ENCODE measurements at places on chromosomes 13 and 19.

- DNase-seq = no peak
Measured at GRCh38 chr13:112859128-112859816, 109.7 kb upstream of the MCF2L start.

GRCh38 chr13:106449096-106449495 is 86.4 kb downstream of the EFNB2 start:
- DNase-seq = no peak

DNA sequence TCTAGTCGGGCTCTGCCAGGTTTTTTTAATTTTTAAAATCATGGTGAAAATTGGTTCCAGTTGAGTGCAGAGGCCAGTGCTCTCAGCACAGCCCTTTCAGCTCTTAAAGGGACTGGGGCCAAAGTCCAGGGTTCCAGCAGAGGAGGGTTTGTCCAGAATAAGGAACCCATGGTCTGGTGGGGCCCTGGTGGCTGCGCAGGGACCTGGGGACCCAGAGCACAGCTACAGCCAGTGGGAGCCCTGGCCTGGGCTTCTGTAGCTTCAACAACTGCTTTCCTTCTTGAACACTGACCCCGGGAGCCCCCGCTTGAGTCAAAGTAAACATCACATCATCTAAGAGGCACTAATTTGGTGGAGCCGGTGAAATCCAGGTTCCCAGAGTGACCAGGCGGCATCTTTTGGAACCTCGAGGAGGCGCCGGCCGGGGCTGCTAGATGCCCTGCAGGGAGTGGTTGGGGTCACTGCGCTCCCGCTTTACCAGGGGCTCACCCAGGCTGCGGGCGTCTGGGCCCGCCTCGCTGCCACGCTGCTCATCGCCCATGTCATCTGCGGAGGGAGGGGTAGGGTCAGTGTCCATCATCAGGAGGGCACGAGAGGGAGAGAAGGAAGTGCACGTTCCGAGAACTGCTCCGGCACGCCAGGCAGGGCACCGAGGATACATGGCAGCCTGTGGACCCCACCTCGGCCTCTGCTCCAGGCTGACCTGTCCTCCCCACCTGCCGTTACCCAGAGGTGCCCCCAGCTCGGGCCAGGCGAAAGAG is 16.6 kb upstream of the RANBP3 start:
- no peak for DNase-seq

- peak; percentile 73 for DNase-seq
Measured at GRCh38 chr13:110593430-110594130, 21.8 kb upstream of the NAXD start.

DNA sequence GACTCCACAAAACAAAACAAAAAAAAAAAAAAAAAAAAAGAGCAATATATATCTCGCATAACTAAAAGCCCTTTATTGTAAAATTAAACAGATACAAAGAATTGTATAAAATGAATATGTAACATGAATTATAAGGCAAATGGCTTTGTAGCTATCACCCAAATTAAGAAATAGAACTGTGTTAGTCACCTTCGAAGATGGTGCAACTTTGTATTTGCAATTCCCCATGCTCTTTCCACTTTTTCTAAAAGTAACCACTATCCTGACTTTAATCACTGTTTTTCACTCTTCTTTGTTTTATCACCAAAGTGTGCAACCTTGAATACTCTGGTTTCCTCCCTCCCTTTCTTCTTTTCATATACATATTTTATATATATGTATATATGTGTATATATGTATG is 57.1 kb upstream of the HTR2A start:
- no peak for DNase-seq

DNA sequence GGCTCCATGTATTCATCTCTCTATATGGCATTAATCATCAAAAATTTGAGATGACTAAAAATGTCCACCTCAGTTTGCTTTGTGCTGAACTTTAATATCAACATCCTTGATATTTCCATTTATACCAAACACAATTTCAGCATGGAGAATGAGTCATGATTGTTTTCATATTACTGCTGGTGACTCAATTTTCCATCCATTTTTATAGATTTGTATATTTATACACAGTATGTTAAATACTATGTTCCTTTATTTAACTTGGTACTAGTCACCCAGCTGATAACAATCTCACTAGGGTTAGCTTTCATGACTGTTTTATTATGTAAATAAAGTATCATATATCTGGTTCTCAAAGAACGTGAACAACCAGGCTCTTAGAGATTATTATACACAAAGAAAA is 1255.1 kb downstream of the SLITRK1 start:
- peak; percentile 12 for DNase-seq

GRCh38 chr13:109840201-109840892 is 54.0 kb upstream of the IRS2 start:
- peak; percentile 52 for DNase-seq

DNA sequence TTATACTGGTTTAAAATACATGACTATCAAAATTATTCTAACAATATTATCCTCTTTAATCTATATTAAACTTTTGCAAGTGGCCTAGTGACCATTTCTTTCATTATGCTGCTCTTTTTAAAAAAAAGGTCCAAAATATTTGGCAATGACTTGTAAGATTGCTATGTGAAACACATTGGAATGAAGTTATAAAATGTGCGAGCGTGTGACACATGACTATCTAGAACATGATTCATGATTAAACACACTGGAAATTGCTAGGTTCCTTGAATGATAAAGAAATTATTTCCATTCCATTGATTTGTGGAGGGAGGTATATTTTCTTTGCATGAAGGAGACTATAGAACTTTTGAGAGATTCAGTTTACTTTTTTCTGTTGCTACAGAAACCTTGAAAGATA is 739.1 kb downstream of the DIAPH3 start:
- no peak for DNase-seq

DNA sequence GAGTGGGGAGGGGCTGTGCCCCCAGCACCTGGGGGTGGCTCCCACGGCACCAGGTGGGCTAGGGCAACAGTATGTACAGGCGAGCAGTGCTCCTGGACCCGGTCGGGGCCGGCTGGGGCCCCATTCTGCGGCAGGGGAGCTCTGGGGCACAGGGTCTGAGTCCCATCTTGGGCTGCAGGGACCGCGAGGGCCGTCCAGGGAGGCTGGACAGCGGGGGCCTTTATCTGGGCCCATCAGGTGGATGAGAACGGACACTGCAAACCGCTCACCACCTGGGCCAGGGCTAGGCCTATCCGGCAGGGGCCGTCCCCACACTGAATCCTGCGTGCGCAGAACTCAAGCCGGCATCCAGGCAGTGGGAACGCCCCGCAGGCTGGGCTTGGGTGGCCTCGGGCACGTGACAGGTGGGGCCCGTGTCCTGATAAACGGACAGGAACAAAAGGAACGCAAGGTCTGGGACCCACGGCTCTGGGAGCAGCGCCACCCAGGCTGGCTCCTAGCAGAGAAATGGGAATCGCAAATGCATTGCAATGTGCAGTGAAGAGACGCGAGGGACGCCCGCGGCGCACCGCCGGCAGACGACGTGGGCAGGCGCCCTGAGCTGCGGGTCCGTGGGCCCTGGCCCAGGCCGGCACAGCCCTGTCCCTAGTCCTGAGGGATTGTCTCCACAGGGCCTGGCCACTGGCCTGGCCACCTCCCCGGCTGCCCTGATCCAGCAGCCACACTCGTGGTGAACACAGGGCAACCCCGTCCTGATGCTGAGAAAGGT is 29.7 kb downstream of the BTBD2 start:
- no peak for DNase-seq

DNA sequence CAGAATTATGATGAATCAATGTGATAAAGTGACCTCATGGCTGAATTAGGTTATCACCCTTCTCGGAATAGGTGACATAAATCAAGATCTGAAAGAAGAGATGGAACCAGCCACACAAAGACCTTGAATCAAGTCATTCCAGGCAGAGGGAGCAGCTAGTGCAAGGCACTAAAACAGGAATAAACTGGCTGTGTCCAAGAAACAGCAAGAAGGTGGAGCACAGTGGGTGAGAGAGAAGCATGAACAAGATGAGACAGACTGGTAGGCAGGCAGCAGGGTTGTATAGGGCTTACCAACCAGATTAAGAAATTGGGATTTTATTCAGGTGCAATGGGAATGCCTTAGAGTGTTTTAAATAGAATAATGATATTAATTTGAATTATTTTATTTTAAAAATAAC is 470.3 kb downstream of the PCDH20 start:
- no peak for DNase-seq

DNA sequence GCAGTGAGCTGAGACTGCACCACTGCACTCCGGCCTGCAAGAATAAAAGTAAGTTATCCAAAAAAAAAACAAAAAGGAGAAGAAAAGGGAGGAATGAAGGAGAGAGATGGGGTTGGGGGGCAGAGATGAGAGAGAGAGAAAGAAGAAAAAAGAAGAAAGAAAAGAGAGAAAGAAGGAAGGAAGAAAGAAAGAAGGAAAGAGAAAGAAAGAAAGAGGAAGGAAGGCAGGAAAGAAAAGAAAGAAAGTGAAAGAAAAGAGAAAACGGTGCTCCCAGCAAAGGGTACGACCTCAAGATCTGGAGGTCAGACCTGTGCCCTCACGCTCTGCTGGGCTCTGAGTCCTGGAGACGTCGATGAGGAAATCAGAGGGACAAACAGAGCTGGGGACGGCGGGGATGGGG is 3.7 kb downstream of the A1BG start:
- DNase-seq = no peak

DNA sequence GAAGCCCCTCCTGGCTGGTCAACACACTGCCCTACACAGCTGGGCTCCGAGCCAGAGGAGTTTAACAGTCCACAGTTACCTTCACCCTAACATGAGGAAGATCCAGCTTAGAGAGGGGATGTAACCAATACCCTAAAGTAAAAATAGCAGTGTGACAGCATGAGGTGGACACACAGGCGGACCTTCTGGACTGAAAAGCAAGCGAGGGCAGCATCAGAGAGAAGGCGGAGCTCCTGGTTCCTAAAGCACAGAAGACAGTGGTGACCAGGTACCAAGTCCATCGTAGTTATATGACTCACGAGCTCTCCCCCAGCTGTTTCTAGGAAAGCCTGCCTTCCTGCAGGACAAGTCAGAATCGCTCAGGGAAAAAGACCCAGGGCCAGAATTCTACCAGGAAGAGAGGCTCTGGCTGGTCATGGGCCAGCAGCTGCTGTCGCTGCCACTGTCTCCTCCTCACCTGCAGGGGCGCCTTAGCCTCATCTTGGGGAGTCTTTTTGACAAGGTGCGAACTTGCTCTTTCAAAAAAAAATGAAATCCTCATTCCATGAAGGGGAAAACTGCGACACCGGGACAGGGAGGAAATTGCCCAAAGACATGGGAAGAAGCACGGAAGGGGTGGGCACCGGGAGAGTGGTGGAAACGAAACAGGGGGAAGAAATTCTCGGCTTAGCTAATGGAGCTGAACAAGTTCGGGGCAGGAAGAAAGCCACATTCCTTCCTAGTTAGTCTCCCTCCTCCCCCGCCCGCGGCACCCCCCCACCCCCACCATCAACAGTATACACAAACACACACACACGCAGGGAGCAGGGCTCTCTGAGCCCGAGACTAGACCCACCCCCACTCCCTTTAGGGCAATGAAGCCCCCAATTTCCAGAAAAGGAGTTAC is 1.7 kb downstream of the ELL start:
- peak; percentile 92 for DNase-seq

GRCh38 chr19:44856421-44857083 is 10.5 kb downstream of the NECTIN2 start:
- DNase-seq = no peak

DNA sequence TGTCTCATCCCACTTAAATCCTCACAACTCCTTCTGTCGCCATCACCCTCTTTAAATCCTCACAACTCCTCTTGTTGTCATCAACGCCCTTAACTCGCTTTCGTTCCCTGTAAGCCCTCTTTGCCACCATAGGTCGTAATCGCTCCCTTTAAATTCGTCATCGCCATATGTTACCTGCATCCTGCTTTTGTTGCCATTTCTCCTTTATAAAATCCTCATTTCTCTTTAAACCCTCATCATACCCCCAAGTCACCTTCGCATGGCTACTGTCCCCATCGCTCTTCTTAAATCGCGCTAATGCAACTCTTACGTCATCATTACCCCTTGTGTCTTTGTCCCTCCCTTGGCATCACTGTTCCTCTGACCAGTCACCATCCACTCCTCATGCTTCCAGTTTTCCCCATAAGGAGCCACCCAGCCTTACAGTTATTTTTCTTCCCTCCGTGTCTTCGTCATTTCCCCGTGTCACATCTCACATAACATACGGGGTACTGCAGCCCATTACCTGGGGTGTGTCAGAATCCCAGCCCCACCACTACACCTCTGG is 539 bp downstream of the PLD3 start:
- DNase-seq = peak; percentile 77

- DNase-seq = peak; percentile 56
Measured at GRCh38 chr13:26707122-26708006, 53.2 kb downstream of the GPR12 start.

- no peak for DNase-seq
Measured at GRCh38 chr13:97223037-97223710, 1.0 kb downstream of the MBNL2 start.

DNA sequence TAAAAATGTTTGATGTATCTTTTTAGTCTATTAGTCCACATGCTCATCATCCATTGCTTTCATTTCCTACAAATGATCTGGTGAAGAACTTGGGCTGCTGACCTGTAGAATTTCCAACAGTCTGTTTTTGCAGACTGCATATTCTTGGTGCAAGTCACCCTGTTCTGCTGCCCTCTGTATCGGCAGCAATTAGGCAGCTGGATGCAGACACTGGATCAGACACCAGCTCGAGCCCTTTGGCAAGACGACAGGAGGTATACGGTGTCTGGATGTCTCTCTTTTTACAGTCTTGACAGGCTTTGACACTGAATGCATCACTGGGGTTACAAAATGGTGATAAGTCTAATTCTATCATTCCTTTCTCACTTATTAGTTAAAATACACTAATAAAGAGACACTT is 21.8 kb downstream of the MTRF1 start:
- no peak for DNase-seq

GRCh38 chr13:98457053-98457452 is 119.9 kb downstream of the STK24 start:
- DNase-seq = no peak

DNA sequence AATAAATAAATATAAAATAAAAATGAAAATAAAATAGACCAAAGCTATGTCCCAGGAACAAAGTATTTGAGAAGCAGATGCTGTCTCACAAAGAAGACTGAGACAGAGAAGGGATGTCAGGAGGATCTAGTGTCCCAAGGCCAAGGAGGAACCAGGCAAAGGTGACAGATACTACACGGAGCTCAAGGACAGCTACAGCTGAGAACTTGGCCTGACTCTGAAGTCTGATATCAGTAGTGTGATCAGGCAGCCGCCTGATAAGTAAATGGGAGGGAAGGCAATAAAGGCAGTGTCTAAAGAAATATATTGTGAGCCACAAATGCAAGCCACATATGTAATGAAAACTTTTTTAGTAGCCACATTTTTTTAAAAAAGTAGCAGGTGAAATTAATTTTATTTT is 20.4 kb upstream of the NANOS3 start:
- DNase-seq = no peak
